Activated CD8-positive, alpha-beta memory T cell treated with anti-CD3 and anti-CD28 coated beads, Interleukin-2, amount 50 U/mL, for 48 hours (primary cell): ENCODE measurements at places on chromosomes 3 and 15.
A peak's percentile ranks its signal among the peaks of the same experiment; 100 is the strongest.

- peak; percentile 77 for DNase-seq
These were observed 29.5 kb downstream of the CCDC12 start for GRCh38 chr3:46946856-46947545.

GRCh38 chr3:9246189-9246588 lies 3.3 kb downstream of the SRGAP3 start:
- no peak for DNase-seq

DNA sequence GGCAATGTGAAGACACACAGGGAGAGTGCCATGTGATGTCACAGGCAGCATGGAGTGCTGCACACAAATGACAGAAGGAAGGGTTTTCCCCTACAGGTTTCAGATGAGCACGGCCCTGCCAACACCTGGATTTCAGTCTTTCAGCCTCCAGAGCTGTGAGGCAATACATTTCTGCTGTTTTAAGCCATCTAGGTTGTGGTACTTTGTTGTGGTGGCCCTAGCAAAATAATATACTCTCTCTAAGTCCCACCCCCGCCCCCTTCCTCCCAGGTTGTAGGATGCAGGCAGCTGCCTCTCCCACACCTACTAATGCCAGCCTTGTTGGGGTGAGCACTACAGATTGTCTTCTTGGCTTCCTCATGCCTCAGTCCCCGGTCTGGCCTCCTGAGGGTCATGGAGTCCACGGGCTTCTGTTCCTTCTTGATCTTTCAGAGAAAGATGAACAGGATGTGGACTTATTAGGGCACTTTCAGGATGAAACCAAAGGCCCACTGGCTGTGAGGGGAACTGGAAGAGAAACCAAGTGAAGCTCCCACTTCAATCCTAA lies 180.0 kb downstream of the CD47 start:
- no peak for DNase-seq

- DNase-seq: no peak
These were observed 105.9 kb upstream of the HERC1 start for GRCh38 chr15:63939531-63940130.

- no peak for DNase-seq
These were observed 301.7 kb upstream of the RORA start for GRCh38 chr15:61530769-61531168.

DNA sequence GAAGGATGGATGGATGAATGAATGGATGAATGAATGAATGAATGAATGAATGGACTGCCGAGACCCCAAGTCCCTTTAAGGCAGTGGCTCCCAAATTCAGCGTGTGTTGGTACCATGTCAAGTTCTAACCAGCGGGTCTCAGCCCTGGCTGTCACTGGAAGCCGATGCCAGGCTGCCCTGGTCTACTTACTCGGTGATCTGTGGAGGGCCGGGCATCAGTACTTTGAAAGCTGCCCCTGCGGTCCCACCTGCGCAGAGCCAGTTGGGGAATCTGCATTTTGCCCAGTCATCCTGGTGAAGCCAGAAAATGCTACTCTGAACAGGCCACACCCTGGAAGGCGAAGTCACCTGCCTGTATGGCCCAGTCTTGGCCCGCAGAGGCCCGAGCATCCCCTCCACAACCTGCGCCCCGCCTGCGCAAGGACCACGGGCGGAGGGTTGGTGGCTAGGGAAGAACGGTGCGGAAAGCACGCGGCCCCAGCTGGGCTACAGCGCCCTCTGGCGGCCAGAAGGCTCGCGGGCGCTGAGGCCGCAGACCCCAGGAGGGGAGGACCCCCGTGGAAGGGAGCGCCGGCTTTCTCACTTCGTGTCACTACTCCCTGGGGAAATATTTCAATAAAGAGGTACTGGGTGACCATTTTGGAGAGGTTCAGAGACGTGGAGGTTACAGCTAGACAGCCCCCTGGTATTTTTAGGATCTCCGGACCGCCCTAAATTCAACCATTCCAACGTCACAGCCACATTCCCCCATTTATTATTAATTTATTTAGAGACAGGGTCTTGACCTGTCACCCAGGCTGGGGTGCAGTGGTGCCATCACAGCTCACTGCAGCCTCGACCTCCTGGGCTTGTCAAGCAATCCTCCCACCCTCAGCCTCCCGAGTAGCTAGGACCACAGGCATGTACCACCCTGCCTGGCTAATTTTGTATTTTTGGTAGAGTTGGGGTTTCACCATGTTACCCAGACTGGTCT lies 34.9 kb downstream of the PRKCD start:
- peak; percentile 90 for DNase-seq

GRCh38 chr3:156665291-156665690 lies 9.1 kb upstream of the TIPARP start:
- no peak for DNase-seq

DNA sequence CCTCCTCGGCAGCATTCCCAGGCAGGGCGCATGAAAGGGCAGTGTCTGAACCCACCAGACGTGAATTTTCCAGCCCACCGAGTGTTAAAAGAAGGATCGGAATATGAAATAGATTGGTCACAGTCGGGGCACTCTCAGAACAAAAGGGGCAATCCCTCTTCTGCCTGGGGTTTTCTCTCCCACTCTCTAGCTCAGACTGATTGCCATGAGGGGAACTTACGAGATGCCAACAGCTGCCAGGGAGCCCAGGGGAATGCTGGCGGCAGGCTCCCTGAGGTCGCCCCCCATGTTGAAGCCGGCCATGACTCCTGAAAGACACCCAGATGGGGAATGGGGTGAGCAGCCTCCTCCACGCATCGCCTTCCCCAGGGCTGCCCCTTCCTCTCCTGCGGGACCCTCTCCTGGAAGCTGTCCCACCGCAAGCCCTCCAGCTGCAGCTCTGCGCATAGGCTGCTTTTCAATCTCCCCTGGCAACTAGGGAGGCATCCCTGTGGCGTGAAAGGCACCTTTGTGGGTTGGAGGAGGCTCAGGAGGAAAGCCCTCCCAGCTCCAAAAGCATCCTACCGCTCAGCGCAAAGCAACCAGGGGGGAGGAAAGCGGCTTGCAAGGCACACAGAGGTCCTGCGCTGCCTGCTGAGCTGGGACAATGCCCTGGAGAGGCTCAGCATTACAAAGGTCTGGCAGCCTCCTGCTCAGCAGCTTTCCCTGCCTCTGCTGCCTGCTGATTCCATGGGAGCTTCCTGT lies 64.8 kb upstream of the HEG1 start:
- DNase-seq: peak; percentile 50

DNA sequence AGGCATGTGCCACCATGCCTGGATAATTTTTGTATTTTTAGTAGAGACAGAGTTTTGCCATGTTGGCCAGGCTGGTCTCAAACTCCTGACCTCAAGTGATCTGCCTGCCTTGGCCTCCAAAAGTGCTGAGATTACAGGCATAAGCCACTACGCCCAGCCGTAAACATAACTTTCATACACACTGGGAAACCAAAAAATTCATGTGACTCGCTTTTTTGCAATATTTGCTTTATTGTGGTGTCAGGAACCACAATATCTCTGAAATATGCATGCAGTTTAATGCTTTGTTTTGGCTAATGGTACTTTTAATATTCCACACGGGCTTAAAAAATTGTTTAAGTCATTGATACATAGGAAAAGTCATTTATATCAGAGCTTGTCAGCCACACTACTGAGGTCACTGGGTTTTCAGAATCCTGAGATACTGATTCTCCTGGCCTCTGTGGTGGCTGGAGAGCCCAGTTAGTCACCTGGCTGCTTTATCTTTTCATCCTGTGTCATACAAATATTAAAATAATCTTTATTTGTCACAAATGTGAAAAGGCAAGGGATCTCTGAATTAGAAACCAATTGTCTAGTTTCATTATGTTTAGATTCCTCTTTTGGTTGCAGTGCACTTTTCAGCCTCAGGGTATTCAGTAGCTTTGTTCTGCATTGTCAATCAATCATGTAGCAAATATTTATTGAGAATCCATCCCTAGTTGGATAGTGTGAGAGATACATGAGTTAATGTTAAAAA lies 10.0 kb downstream of the TMEM62 start:
- no peak for DNase-seq

GRCh38 chr15:40985541-40986330 lies 32.5 kb downstream of the CHAC1 start:
- DNase-seq: no peak

- no peak for DNase-seq
These were observed 116.9 kb downstream of the RORA start for GRCh38 chr15:61112231-61112630.

DNA sequence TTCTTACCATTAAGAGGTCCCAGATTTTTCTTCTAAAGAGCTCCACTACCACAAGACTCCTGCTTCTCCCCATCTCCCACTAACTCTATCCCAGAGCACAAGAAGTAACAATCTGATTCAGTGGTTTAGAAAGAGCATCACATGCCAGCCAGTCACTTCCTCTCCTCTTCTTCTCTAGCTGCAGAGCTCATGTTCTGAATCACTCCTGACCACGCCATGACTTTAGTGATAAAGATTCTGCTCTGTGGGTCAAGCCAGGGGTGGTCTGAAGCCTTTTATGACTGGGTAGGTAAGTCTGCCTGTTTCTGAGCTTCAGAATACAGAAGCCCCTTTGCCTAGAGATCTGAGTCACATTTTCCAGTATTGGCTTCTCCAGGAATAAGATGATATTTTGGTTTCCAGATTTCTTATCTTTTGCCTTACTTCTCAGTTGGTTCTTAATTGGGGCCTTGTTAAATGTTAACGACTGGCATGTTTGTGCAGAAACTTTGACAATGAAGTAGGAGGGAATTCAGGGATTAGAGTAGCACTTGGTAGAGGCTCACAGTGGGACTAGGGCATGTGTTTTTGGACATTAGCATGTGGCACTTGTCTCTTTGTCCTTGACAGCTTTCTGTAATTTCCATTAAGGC lies 27.6 kb upstream of the ADAMTSL3 start:
- DNase-seq: no peak

GRCh38 chr3:69012800-69013252 lies 658 bp downstream of the EOGT start:
- DNase-seq: no peak
